DMS53 (cell line): ENCODE measurements at places on chromosomes 2 and 18.

DNA sequence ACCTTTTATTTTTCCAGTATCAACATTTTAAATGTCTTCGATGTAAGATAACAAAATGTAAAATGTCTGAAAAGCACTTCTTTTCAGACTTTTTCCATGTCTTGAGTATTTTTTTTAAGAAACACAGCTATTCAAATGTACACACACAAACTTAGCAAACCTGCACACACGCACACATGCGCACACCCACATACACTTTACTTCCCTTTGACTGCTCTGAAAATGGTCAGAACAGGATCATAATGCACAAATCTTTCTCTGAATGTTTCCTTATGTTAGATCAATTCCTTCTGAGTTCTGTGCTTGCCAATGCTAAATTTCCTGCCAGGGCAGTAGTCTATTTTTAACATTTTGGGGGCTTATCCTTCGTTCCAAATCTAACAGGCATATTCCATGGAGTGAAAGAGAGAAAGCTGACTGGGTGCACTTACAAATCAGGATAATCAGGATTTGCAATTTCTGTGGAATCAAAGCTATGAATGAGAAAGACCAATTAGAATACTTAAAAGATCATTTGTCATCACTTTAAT, 136.3 kb downstream of the ZEB2 start:
- no peak for DNase-seq

DNA sequence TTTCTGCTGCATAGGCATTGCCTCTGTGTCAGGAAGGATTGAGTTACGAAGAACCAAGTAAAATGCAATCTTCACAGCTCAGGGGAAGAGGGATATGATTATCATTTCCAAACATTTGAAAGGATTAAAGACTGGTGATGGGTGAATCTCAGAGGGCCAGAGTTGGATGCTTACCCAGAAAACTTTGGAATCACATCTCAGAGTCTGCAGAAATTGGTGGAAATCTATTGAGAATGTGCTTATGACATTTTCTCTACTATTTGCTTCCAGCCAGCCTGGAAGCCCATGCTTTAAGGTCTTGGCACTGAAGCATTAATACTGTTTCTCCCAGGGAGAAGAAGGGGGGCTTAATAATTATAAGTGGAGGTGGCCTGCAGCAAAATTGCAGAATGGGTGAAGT, 1301.4 kb upstream of the PIK3C3 start:
- DNase-seq: no peak

DNA sequence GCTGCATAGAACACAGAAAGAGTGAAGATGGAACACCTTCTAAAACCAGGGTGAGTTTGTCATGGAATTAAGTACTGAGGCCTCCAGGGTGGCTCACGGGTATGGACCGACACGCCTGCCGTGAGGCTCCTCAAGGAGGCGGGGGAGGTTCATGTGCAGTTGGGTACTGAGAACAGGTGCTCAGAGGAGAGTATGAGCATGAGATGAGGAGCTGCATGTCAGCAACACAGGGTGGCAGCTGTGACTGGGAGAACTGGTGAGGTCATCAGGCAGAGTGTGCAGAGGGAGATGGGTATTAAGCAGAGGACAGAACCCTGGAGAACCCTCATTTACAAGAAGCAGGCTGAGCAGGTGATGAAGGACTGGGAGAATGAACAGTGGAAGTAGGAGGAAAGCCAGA, 63.2 kb upstream of the KLHL29 start:
- DNase-seq: peak; percentile 69

GRCh38 chr2:227117027-227117426, 47.0 kb downstream of the COL4A4 start:
- DNase-seq: no peak

DNA sequence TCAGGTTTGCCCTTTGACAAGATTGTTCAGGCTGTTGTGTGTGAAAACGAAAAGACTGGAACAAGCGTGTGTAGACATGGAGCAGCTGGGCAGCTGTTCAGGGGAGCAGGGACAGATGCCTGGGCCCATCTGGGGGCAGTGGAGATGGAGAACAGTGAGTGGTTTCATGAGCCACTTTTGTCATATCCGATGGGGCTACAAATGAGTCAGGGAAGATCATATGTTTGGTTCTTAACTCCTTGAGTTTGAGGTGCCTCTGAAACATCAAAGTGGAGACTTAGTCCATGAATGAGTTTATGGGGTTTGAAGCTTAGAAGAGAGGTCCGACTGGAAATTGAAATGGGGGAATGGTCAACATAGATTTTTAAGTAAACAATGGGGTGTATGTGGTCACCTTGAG, 9.3 kb upstream of the PLB1 start:
- DNase-seq: no peak

DNA sequence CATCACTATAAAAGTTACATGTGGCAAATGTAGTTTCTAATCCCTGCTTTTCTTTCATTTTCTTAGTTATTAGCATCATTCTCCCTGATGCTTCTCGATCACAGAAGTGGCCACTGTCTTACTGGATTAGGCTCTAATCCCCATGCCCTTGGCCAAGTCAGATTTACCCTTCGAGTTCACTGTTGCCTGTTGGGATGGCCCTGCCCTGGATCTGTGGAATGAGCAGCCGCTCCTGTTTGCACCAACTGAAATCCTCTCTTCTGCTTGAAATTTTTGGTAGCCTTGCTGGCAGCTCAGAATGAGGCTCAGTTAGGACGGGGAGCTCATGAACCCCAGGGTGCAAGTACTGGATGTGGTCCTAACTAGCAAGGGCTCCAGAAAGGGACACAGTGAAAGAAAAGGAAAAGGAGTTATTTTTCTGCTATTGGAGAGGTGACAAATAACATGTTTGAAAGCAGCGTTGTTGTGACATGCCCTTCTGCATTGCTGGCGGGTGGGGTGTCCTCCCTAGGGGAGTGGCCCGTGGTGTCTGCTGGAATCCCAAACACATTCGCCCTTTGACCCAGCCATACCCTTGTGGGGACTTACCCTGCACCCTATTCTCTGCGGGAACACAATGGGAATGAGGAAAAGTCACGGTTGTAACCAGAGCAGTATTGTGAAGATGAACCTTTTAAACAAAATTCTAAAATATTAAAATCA, 34.5 kb downstream of the RBFA start:
- no peak for DNase-seq

DNA sequence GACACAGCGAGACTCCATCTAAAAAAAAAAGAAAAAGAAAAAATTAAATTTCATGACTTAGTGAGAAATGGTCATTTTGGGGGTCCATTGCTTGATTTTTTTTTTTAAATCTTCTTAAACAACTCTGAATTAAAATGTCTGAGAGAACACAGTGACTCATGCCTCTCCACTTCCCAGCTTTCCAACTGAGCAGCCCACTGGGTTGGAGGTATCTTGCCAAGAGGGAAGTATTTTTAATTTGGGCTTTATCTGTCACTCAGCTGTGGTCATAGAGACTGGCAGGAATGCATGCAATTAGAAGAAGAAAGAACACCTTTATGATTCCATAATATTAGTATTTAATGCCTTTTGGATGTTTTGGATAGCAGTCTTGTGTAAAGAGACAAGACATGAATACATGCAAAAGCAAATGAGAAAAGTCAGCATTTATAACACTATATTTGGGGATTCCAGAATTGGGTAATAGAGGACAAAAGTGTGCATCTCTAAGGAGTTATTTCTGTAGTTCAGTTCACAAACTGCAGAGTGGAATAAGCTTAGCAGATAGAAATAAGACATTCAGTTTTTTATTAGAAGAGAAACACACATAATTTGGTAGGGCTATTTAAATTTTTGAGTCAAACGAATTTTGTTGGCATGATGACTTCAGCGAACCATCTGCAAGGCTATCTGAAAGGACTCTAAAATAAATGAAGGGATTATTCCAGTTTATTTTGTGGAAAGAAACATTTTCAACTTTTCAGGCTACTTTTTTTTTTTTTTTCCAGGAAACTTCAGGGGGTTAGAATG, 254.8 kb downstream of the TGIF1 start:
- peak; percentile 37 for DNase-seq

GRCh38 chr18:27244259-27244658, 59.2 kb upstream of the CHST9 start:
- no peak for DNase-seq

DNA sequence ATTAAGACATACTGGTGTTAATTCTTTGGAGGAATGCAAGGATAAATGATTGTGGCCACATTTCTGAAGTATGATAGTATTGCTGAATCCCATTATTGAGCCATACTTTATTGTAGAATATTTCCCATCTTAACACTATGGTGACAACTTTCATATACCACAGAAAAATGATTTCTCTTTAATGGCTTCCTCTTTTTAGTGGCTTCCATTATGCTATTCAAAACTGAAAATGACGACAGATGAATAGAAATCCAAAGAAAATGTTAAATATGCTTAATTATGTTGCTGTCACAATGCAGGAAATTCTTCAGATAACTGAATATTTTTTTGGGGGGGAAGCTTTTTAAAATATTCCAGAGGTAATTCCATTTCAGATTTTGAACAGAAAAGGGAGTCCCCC, 88.9 kb upstream of the TMEM200C start:
- no peak for DNase-seq

- DNase-seq: peak; percentile 82
These were observed 45.2 kb upstream of the CTIF start for GRCh38 chr18:48493434-48494230.

DNA sequence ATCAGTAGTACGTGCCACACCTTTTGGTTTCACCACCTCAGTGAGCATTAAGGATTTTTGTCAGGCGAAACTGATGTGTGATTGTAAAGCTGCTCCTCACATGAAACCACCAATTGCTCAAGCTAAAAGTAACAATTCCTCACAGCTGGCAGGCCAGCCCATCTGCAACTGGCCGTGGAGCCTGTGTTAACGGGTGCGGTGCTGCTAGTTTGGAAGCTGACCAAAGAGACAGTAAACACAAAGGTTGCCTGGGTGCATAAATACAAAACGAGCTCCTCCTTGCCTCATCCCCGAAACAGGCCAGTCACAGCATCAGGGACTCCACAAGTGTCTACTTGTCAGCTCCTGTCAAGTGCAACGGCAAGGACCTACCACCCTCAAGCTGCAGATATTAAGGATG, 32.0 kb downstream of the LGALSL start:
- peak; percentile 21 for DNase-seq

DNA sequence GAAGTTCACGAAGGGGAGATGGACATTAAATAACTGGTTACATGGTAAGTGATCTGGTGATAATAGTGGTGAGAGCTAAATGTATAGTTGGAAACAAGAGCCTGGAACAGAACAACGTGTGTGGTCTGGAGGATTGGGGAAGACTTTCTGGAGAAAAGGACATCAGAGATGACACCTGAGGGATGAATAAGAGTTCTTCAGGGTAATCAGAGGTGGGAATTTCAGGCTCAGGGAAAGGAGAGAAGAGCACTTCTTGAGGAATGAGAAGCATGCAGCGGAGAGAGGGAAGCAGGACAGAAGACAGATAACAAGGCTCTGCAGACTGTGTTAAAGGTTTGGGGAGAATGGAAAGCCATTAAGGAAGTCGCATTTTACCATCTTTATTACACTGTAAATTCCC, 450.7 kb downstream of the TNS1 start:
- DNase-seq: no peak

GRCh38 chr2:48204750-48205136, 298.4 kb upstream of the FBXO11 start:
- no peak for DNase-seq

DNA sequence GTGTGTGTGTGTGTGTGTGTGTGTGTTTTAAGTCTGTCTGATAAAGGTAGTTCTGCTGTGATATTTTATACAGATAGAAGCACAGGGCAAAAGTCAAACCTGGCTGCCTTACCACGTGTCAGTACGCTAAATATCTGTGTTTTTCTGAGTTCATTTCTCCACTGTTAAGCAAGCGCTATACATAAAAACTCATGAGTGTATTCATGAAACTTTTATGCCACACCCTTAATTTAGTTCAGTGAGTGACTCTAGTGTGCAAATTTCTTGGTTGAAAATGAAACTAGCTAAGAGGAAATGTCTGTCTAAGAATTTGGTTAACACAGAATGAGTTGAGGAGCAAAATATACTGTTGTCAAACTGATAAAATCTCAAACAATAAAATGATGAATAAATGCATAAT, 11.2 kb downstream of the CASP10 start:
- no peak for DNase-seq

DNA sequence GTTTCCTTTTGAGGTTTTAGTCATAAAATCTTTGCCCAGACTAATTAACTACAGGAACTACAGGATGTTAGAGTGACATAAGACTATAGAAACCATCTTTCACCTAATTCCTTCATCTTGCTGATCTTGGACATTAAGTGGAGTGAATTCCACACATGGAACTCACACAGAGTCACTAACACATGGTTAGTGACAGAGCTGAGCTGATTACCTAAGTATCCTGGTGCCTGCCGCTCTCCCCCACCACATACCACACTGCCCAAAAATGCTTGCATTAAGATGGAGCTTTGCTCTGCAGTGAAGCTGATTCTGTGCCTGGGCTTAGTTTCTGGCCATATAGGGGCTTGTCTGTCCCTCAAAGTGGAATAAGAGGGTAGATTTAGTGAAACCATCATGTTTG, 332.9 kb upstream of the NT5C1B start:
- no peak for DNase-seq

- DNase-seq: no peak
These were observed 42.0 kb downstream of the CTIF start for GRCh38 chr18:48580782-48581181.

DNA sequence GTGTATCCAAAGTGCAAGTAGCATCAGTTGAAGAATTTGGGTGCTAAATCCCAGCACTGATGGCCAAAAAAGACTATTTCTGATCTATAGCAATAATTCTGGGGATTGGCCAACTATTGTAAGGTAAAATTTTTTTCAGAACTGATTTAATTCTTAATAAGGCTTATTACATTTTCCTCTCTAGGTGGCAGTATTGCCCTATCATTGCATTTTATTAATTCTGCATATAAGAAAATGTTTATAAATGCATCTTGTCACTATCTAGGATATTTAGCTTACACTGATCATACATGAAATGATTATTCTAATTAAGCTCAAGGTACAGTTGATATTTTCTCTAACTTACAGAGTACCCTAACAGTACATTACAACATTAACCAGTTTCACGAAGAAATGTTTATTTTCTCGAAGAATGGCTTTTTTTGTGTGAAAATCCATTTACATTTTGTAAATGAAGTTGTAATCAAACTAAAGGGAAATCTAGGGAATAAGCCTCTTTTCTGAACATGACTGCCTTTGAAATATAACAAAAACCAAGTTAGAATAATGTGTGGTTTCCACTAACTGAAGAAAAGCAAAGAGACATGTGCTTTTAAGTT, 11.0 kb downstream of the TTN start:
- DNase-seq: peak; percentile 76

- DNase-seq: peak; percentile 98
These were observed at the start of gene ARHGAP28 for GRCh38 chr18:6729247-6730091. Gene ARHGAP28, plus strand, starts transcription at chr18:6729716. Its CDS starts 106 bp downstream, at chr18:6729822.

DNA sequence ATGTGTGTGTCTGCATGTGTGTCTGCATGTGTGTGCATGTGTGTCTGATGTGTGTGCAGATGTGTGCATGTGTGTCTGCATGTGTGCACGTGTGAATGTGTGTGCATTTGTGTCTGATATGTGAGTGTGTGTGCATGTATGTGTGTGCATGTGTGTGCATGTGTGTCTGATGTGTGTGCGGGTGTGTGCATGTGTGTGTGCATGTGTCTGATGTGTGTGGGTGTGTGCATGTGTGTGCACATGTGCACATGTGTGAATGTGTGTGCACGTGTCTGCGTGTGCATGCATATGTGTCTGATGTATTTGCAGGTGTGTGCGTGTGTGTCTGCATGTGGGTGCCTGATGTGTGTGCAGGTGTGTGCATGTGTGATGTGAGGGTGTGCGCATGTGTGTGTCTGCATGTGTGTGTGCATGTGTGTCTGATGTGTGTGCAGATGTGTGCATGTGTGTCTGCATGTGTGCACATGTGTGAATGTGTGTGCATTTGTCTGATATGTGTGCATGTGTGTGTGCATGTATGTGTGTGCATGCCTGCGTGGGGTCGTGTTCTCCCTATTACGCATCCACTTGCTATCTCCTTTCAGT, 470.1 kb upstream of the HS6ST1 start:
- no peak for DNase-seq
